ENCODE measurements at places on chromosomes 2 and 18. TPM values are rescaled to one million over a fixed set of nuclear protein-coding genes. Genes with fewer than 3 reads are reported as not detected.

Gene DLX2
- 0.49 TPM for total RNA-seq

Gene REG3A
- not detected for total RNA-seq

Gene SPRED2
- total RNA-seq = 32.1 TPM

Gene RAB27B
- 13.1 TPM for total RNA-seq

Gene ITPRIPL1
- not detected for total RNA-seq

Gene GMCL1
- 10.0 TPM for total RNA-seq

Gene ALPI
- not detected for total RNA-seq

Gene CD28
- total RNA-seq = not detected

Gene CFAP221
- 0.14 TPM for total RNA-seq

Gene ANKRD30B
- not detected for total RNA-seq

Gene PLCL1
- total RNA-seq = not detected

Gene CASP10
- total RNA-seq = 2.4 TPM

Gene NYAP2
- not detected for total RNA-seq

Gene ALPP
- 18.1 TPM for total RNA-seq

All from A549 treated with AZD2906 at 1 μM for 4 hours (cell line).